ENCODE measurements at places on chromosomes 11 and 22.
A peak's percentile ranks its signal among the peaks of the same experiment; 100 is the strongest.

DNA sequence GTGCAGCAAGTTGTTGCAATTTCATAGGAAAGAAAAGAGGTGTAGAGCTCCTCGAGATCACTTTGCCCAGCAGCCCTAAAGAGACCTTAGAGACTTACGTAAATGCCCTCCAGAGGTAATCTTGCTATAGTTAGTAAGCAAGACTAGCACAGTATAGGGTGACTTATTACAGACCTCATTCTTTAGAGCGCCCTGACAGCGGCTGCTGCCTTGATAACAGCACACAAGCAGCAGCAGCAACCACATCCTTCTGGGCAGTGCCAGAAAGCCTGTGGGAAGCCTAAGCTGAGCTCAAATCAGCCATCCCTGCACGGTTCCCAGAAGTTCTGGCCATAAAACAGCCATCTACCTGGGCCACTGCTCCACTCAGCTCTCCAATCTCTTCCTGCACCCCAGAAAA lies 22.6 kb upstream of the OR56B1 start:
- DNase-seq, result no peak

- DNase-seq, result no peak
Measured at GRCh38 chr22:27151407-27151806, 494.0 kb downstream of the MIAT start.

DNA sequence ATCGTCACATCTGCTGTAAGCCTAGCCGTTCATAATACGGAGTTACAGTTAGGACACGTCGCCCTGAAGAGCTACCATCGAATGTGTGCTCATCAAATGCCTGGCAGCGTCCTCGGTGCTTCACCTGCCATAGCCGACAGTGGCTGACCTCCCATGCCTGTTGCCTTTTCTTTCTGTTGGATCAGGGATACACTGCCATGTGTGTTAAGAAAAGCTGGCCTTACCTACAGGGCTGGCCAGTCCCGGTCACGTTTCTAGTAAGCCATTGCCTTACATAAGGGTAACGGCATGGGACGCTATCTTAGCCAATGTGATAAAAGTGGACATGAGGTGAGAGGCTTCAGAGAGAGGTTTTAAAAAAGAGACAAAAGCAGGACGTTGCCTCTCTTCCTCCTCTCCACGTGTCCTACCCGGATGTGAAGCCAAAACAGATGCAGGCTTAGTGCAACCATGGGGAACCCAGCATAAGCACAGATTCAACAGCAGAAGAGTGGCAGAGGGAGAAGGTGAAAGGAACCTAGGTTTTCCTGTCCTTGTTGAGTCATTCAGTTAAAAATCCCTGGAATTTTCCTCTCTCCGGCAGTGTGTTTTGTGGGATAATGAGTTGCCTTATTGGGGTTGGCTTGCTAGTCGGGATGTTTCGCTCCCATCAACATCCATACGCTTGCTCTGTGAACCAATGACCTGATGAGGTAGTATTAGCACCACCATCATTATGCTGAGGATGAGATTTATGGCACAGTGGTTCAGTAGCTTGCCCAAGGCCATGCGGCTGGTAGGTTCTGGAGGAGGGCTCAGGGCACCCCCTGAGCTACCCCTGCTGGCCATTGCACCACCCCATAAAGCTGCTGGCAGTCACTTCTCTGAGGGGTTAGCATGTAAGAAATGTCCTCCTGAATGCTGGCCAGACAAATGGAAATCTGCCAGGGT lies 67.4 kb upstream of the B3GAT1 start:
- no peak for DNase-seq

DNA sequence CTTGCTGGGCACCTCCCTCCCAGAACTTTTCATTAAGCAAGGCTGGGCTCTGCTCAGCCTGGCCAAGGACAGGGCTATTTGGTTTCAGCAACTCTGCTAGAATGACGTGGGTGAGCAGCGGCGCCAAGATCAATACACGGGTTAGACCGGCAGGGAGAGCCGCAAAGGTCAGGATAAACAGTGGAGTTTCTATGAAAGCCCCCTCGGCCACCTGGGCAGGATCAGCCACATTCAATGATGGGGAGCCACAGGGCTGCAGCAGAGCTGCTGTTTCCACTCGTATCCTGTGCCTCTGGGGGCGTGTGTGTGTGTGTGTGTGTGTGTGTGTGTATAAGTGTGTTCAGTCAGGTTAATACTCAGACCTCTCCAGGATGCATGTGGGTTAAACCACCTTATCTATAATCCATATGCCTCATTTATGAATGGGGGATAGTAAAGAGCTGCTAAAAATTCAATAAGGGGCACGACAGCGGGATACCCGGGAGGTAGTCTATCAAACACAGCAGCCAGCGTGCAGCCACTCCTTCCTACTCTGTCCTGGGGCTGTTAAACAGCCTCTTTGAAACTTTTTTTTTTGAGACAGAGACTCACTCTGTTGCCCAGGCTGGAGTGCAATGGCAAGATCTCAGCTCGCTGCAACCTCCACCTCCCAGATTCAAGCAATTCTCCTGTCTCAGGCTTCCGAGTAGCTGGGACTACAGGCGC lies 34.8 kb downstream of the MYH9 start:
- DNase-seq, result no peak

- DNase-seq, result no peak
Measured at GRCh38 chr11:57313788-57314135, 11.0 kb downstream of the TNKS1BP1 start.

GRCh38 chr11:134939905-134940304 lies 527.9 kb upstream of the B3GAT1 start:
- no peak for DNase-seq

DNA sequence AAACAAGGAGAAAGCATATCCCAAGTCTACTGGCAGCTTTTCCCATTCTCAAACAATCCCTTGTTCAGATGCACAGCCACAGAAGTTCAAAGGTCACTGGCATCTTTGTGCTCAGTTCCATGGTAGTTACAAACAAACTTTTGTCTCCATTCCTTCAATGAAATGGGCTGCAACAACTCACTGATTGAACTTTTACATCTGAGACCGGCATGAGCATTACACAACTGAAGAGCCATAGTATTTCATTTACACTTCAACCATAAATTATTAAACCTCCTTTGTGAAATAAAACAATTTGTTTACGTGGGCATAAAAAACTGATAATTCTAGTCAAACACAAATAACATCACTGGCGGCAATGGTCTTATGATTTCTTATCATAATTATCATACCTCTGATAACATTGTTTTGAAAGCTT lies 67.8 kb upstream of the ARHGAP32 start:
- DNase-seq, result no peak

DNA sequence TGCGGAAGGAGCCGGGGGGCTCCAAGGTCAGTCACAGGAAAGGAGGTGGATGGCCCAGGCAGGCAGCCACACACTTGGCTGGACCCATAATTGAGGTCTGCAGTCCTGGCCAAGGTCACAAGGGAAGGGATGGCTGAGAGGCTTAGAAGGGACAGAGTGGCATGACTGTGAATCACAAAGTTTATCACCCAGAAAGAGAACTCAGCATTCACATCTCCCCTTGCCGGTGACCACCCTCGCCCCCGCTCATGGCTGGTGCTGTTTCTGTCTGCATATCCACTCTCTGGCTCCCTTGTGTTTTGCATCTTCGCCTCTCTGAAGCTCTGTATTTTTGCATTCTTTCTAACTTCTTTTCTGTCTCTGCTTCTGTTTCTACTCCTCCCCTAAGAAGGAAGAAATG lies 117.5 kb downstream of the FEZ1 start:
- DNase-seq, result no peak

GRCh38 chr11:27456140-27456794 lies 16.3 kb downstream of the LGR4 start:
- DNase-seq, result no peak

- no peak for DNase-seq
Measured at GRCh38 chr22:44429941-44430587, 68.0 kb downstream of the RTL6 start.

DNA sequence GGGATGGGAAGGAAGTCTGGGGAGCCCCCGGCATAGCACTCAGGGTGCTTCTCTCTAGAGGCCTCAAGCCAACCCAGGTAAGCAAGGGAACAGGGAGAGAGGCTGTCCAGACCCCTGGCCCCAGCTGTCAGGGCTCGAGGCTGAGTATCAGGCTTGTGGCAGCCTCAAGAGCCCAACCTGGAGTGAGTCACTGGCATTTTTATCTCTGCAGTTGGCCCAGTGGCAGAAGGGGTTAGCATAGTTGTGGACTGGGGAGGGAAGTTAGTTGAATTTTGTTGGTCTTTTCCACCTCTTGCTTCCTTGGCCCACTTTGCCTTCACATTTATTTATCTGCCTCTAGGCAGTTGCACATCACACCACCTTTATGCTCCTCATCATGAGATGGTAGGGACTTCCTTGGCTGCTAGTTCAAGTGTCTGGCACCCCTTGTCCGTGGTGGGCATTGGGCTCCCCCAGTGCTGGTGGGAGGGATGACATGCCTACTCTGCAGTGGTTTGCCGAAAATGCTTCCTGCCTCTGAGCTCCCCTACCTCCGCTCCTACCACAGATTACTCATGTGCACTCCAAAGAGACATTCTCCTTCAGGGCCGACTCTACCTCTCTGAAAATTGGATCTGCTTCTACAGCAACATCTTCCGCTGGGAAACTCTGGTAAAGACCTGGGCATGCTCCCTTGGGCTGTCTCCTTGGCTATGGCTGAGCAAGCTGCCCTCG lies 60.1 kb downstream of the SCN3B start:
- DNase-seq, result no peak

DNA sequence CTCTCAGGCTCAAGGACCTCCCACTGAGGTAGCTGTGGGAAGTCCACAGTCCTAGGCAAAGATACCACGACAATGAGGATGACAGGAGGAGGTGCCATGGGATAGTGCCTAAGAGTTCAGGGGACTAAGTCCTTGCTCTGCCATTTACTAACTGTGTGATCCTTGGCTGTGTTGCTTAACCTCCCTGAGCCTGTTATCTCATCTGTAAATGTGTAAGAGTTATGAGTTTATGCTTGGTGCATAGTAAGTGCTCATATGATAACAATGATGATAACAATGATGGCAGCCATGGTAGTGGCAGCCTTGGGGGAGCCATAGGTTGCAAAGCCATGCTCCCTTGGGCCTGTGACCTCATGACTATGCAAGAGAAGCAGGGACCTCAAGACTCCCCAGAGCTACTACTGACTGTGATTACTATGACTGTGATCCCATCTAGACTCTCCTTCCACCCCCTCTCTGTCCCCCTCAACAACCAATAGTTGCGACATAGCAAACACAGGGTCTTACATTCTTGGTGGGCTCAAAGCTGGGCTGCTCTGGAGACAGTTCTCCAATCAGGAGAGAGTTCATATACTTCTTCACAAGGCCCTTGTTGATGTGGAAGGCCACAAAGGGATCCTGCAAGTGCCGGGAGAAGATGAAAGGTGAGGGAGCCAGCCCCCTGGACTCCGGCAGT lies 3.9 kb downstream of the FADS1 start:
- DNase-seq, result no peak

DNA sequence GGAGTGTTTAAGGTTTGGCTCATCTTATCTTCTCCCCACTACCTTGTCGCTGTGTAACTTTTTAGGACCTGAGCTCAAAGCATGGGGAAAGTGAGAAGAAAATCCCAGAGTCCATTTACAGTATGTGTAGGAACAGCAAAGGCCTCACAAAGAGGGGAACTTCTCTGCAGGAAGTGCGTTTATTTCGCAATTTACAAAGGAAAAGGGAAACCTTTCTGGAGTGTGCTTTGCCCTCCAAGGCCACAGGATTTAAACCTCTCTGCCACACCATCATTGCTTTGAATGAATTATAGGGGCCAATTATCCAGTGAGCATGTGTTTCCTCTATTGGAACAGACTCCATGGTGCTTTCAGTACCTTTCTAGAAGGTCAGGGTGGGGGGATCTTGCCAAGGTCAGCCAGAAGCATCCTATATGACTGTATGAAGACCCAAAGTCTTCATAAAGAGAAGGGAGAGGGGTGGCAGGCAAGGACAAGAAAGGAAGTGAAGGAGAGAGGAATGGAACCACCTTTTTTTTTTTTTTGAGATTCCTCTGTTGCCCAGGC lies 68.1 kb upstream of the LMO2 start:
- no peak for DNase-seq

GRCh38 chr22:44023404-44024287 lies 456 bp upstream of the PARVB start:
- DNase-seq, result peak; percentile 4

GRCh38 chr11:2509481-2510001 lies 64.7 kb downstream of the KCNQ1 start:
- DNase-seq, result no peak

DNA sequence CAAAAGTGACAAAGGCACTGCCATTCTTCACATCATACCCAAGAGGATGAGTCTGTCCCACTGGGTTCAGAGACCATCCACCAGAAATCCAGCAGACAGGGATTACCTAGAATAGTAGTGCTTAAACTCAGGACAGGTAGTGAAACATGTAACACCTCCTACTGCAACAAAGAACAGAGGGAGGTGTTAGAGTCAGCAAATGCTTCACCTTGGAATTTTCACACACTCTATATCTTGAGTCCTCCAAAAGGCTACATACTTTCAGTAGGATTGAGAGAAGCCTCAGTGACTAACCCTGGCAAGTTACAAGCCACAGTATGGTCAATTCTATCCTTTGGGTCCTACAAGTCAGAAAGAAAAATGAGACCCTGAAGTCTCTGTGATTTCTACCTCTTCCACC lies 6.0 kb upstream of the CAVIN3 start:
- DNase-seq, result no peak

DNA sequence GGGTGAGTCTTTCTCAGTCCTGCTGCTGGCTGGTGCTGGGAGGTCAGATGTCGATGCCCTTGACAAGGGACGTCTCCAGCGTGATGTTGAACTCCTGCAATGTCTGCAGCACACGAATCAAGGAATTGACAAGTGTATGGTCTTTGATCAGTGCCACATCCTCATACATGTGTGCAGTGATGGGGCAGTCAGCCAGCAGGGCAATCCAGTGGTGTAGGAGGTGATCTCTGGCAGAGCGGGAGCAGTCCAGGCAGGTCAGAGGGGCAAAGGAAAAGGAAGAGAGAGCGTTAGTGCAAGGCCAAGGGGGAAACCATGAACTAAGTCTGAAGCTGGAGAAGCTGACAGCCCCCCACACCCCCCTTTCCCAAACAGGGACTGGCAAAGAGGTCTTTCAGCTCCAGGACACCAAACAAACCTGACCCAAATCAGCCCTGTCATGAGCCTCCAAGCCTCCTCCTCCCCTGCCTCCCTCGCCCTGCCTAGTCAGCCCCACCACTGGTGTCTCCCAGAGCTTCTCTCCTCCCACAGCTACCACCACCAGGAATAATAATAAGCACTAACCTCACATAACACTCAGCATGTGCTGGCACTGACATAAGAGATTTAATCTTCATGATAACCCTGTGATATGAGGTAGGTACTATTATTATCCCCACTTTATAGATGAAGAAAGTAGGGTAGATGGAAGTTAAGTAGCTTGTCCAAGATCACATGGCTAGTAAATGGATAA lies 48.4 kb upstream of the SCUBE2 start:
- DNase-seq, result no peak

GRCh38 chr11:2748061-2748813 lies 48.4 kb upstream of the KCNQ1OT1 start:
- DNase-seq, result no peak

- no peak for DNase-seq
Measured at GRCh38 chr22:45090497-45090910, 73.2 kb upstream of the NUP50 start.
